ENCODE measurements at places on chromosomes 12 and 14. TPM values are rescaled to one million over a fixed set of nuclear protein-coding genes. Genes with fewer than 3 reads are reported as not detected.
A peak's percentile ranks its signal among the peaks of the same experiment; 100 is the strongest.

Gene CMKLR1
- 2.2 TPM for total RNA-seq

Gene DPPA3
- 0.23 TPM for total RNA-seq

Gene C1QL4
- not detected for total RNA-seq

Gene HOTAIR
- 0.32 TPM for total RNA-seq

Gene TMTC2
- 11.4 TPM for total RNA-seq

Gene NPFF
- total RNA-seq: not detected

Gene NOVA1
- total RNA-seq: 2.7 TPM

Gene CCDC175
- not detected for total RNA-seq

Gene NELL2
- 31.3 TPM for total RNA-seq

Gene SLC16A7
- 29.5 TPM for total RNA-seq

Gene TMEM63C
- 5.1 TPM for total RNA-seq

Gene TBC1D30
- 4.7 TPM for total RNA-seq

Gene RPS6KA5
- total RNA-seq: 6.7 TPM

Gene MSRB3
- 19.2 TPM for total RNA-seq

Gene RNU4-1
- total RNA-seq: under 0.01 TPM

DNA sequence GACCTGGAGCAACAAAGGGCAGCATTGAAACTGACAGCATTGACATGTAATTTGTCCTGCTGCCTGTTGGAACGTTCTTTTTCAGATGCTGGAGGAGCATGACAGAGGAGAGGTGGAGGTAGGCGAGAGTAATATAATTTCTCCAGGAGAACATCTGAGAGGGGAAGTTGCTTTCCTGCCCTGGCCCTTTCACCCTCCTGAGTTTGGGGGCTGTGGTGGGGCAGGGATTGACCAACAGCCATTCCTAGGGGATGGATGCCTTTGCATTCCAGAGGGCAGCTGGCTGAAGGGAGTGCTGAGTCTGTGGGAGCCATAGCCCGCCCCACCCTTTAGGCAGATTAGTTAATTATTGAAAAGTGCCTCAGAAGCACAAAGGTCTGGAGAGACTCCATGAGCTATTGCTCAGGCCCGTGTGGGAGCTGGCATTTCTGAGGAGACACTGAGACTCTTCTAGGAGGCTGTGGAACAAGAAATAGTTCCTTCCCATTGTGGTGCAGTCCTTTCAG is 73.5 kb downstream of the ARF6 start:
- DNase-seq: peak; percentile 76

DNA sequence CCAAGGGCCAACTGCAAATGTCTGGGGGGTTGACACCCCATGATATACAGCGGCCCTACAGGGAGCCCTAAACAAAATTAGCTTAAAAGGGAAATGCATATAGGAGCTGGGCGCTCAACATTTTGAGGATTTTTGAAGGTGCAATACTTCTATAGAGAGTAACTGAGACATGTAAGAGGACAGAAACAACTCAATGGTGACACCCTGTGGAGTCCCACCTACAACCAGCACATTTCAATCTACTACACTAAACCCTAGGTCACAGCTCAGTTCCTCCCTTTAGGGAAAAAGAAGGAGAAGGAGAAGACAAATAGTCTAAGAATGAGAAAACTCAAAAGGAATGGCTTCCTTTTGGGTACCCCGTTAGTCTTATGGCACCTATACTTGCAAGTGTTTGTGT is 1010.5 kb upstream of the NOVA1 start:
- no peak for DNase-seq

DNA sequence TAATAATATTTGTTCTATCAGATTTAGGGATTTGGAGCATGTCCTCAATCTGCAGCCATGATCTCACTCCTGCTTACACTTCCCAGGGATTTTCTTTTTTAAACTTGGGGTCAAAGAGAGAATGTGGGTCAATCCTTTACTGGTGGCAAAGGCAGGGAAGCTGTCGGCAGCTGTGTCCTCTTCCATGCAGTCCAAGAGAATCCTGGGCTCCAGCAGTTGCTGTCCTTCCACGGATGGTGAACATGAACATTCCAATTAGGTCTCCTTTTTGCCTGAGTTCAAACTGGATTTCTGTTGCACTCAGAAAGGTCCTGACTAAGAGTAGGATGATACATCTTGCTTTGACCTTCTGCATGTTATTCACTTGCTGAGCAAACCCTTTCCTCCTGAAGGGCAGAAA is 73.9 kb downstream of the ARL6IP4 start:
- no peak for DNase-seq

DNA sequence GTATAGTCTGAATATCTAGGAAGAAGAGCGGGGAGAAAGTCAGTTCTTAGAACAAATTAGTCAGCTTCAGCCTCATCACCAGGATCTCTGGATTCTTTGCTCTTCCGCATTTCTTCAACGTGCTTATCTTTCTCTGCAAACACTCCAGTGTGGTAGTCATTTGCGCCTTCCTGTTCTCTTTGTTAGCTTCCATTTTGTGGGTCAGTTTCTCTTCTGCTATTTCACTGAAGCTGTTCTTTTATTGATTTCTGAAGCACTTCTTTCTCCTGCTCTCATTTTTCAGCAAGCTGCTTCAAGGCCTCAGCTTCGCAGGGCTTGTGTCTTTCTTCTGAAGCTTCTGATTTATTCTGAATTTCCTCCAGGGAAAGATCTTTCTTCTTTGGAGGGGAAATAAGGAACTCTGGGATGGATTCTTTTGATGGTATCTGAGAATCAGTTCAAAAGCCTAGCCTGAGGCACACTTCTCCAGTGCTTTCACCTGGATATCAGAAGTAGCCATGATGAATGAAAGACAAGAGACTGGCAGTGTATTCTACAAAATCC is 13.5 kb downstream of the AMN1 start:
- peak; percentile 74 for DNase-seq

GRCh38 chr14:34124585-34124984 is 173.7 kb upstream of the EGLN3 start:
- DNase-seq: no peak

- peak; percentile 7 for DNase-seq
Observed at GRCh38 chr12:18753481-18754123, 15.7 kb downstream of the CAPZA3 start.

DNA sequence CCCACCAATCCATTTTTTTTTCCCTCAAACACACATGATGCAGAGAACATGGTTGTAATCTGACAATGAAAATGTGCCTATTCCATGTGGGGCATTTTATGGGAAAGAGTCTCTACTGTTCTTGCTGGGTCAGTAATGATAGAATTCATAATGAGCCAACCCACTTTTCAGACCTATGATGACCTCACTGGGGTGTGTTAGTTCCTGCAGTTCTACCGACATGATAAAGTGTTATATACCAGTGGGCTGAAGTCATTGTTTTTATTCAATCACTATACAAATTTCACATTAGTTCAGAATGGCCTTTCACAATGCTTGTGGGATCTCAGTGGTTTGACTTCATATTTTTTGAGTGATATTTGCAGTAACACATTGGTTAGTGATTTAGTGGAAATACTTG is 47.5 kb downstream of the PPFIBP1 start:
- DNase-seq: no peak

GRCh38 chr12:132075714-132076553 is 68.2 kb downstream of the DDX51 start:
- no peak for DNase-seq

DNA sequence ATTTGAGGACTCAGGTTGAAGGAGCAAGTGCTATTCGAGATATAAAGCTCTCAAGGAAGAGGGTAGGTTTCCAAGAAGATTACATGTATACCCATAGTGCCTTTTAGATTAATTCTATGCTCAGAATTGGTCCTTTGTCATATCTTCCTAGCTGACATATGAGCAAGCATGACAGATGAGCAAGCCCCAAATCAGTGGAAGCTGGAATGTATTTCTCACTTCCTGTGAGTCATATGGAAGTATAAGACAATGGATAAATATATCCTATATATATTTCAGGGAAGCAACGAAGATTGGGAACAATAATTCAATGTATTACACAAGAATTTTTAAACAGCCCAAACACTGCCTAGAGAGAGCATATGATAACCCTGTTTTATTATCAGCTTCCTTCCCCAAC is 674.1 kb upstream of the ATXN7L3B start:
- no peak for DNase-seq

DNA sequence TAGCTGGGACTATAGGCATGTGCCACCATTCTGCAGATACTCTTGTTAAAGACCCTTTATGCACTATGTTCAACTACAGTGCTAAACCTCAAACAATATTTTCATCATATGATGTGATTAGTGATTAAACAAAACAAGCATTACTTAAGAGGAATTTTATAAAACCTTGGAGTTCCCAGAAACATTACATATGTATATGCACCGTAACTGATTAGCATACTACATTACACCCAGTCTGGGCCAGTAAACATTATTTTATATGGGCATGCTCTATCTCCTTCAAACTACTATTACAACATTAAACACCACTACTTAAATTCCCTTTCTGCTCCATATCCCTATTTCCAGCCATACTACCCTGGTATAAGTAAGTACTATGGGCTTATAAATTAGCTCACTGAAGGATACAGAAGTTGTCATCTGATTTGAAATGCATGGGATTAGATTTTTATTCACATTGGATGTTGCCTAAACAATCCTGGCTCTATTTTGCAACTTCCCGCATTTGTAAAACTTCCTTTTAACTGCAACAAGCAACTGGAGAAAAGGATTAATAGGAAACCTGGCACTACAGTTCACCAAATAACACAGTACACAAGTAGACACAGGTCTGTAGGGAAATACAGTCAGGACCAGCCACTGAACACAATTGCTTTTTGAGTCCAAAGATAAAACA is 205.8 kb downstream of the MED13L start:
- no peak for DNase-seq

- DNase-seq: no peak
Observed at GRCh38 chr12:52590021-52590420, 11.2 kb downstream of the KRT72 start.

DNA sequence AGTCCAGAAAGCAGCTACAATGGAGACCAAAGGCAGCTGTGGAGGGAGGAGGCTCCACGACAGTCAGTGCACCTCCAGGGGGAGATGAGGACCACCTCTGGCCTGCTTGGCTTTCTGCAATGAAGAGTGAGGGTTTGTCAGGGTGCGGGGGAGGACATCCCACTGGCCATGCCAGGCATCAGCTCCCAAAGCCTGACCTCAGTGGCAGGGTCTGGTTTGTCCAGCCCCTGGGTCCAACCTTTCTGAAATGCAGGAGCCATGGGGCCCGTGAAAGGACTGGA is 35.2 kb downstream of the SLC6A12 start:
- DNase-seq: no peak

DNA sequence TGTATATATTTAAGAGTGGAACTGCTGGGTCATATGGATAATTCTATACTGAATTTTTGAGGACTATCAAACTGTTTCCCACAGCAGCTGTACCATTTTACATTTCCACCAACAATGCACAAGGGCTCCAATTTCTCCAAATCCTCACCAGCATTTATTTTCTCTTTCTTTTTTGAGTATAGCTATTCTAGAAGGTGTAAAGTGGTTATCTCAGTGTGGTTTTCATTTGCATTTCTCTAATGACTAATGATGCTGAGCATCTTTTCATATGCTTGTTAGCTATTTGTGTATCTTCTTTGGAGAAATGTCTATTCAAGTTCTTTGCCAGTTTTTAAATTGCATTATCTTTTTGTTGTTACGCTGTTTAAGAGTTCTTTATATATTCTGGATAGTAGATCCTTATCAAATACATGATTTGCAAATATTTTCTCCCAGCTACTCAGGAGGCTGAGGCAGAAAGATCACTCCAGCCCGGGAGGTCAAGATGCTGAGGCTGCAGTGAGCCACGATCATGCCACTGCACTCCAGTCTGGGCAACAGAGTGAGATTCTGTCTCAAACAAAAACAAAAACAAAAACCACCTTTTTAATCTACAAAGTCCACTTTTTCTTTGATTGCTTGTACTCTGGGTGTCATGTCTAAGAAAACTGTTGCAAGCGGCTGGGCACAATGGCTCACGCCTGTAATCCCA is 32.8 kb downstream of the GTF2A1 start:
- DNase-seq: no peak

GRCh38 chr12:132118876-132119275 is 25.2 kb downstream of the DDX51 start:
- DNase-seq: no peak

DNA sequence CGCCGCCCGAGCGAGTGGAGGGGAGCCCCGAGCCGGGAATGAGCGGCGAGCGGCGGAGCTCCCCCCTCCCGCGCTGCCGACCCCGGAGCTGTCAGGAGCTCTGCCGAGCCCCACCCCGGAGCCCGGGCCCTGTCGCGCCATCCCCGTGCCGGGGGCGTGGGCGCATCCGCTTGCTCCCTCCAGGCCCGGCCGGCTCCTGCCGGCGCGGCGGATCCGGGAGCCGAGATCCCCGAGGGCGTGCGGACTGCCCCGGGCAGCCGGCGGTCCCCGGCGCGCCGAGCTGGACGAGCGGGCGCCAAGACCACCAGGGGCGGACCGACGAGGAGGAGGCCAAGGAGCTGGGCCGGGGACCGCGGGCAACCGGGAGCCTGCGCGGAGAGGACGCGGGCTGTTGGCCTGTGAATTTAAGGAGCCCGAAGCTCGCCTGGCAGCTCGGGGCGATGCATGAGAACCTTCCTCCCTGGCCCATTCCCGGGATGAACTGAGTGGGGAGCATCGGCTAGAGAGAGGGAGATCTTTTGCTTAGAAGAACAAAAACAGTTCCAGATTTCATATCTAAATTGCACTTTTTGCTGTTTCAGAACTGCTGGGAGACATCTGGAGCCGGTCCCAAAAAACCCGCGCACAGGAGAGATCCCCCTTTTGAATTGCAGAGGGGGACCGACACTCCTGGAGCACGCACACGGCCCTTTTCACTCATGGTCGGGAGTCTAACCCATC is 2.0 kb downstream of the PTHLH start:
- peak; percentile 47 for DNase-seq

DNA sequence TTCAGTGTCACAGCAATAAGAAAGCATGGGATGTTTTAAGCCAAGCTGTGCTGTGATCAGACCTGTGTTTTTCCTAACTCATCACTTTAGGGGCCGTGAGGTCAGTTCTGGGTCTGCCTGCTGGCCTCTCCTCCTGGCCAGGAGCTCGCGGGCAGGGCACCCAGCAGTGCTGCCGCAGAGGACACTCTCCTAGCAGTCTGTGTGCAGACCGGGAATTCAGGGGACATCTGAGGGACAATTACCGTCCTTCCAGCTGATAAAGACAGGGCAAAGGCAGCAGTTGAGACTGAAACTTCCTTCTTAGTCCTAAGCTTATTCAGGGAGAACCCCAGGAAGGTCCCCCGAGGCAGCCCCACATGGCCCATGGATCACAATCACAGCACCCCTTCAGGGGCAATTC is 89.6 kb downstream of the CHGA start:
- DNase-seq: no peak
